Ovary (tissue), 10 donors: ENCODE measurements at places on chromosomes 11 and 22. TPM values are rescaled to one million over a fixed set of nuclear protein-coding genes. Genes with fewer than 3 reads are reported as not detected.

Gene GGTLC3
- not detected for total RNA-seq

- H3K27ac ChIP-seq, result no peak overlapping the region
- no peak overlapping the region for H3K4me3 ChIP-seq
- H3K27me3 ChIP-seq, result no peaks in the 10 kb centered on the region
- no peaks in the 10 kb centered on the region for H3K36me3 ChIP-seq
- H3K4me1 ChIP-seq, result peaks cover 2% of the 10 kb centered on the region
- DNase-seq, result no peak
Measured at GRCh38 chr11:95222817-95223216, 8.2 kb downstream of the SESN3 start.

DNA sequence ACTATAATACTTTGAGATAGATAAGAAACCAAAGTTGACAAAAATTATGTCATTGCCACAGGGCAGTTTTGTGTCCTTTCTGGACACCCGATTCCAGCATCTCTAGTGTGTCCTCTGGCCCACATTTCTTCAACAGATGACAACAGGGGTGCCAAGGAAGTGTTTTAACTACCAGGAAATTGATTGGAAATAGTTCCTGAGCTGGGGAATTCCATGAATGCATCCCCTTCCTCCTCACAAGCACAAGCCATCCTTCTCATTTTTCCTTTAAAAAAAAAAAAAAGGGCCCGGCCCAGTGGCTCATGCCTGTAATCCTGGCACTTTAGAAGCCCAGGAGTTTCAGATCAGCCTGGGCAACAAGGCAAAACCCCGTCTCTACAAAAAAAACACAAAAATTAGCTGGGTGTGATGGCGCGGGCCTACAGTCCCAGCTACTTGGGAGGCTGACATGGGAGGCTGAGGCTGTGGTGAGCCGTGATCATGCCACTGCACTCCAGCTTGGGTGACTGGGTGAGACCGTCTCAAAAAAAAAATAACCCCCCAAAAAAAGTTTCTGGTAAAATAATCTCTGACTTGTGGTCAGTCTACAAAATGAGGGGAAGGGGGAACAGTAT is 797 bp upstream of the B3GAT3 start:
- peaks cover 1% of the 10 kb centered on the region for H3K4me1 ChIP-seq
- no peaks in the 10 kb centered on the region for H3K27me3 ChIP-seq
- H3K4me3 ChIP-seq, result peak overlapping the region; percentile 76
- H3K36me3 ChIP-seq, result no peaks in the 10 kb centered on the region
- DNase-seq, result no peak

- H3K27me3 ChIP-seq, result no peaks in the 10 kb centered on the region
- H3K4me3 ChIP-seq, result no peak overlapping the region
- peaks cover 3% of the 10 kb centered on the region for H3K4me1 ChIP-seq
- DNase-seq, result no peak
- no peak overlapping the region for H3K27ac ChIP-seq
Measured at GRCh38 chr11:73466643-73467042, 90.4 kb downstream of the RELT start.

Gene UPK3A
- not detected for total RNA-seq

GRCh38 chr11:88886796-88887195 is 179.0 kb downstream of the GRM5 start:
- H3K36me3 ChIP-seq, result no peaks in the 10 kb centered on the region
- no peaks in the 10 kb centered on the region for H3K4me1 ChIP-seq
- no peak for DNase-seq
- no peak overlapping the region for H3K27ac ChIP-seq

DNA sequence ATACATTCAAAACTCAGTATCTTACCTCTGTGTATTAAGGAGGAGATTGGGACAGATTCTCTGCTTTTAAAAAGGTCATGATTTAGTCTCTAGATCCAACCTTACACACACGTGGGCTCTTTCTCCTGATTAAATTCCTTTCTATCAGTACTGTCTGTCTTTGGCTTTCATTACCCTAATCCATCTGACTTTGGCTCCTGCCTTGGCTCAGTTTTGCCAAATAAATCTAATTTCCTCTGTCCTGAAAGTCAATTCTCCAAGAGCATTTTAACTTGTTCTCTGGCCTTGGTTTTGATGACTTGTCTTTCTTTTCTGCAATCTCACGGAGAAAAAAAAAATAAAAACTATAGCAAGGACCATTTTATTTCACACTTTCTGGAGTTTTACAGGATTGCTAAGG is 176.6 kb upstream of the PDGFD start:
- no peaks in the 10 kb centered on the region for H3K27me3 ChIP-seq
- H3K4me3 ChIP-seq, result no peak overlapping the region
- H3K4me1 ChIP-seq, result no peaks in the 10 kb centered on the region
- no peak for DNase-seq
- no peaks in the 10 kb centered on the region for H3K36me3 ChIP-seq
- no peak overlapping the region for H3K27ac ChIP-seq

Gene INS
- 0.89 TPM for total RNA-seq

GRCh38 chr11:1877211-1878136 is 14.2 kb downstream of the PRR33 start:
- no peaks in the 10 kb centered on the region for H3K27me3 ChIP-seq
- H3K4me1 ChIP-seq, result peaks cover 2% of the 10 kb centered on the region
- no peaks in the 10 kb centered on the region for H3K36me3 ChIP-seq
- DNase-seq, result peak; percentile 66

- no peaks in the 10 kb centered on the region for H3K27me3 ChIP-seq
- H3K27ac ChIP-seq, result no peak overlapping the region
- no peaks in the 10 kb centered on the region for H3K36me3 ChIP-seq
- no peak for DNase-seq
- peaks cover 2% of the 10 kb centered on the region for H3K4me1 ChIP-seq
Measured at GRCh38 chr11:32414925-32415324, 20.4 kb downstream of the WT1 start.

- DNase-seq, result no peak
- no peaks in the 10 kb centered on the region for H3K36me3 ChIP-seq
- peak overlapping the region; percentile 56 for H3K4me3 ChIP-seq
- no peaks in the 10 kb centered on the region for H3K27me3 ChIP-seq
Measured at GRCh38 chr11:17014833-17015626, 816 bp upstream of the PLEKHA7 start.

Gene HDHD5
- 25.3 TPM for total RNA-seq

Gene OR51T1
- total RNA-seq, result not detected

- no peak for DNase-seq
- no peaks in the 10 kb centered on the region for H3K36me3 ChIP-seq
- no peaks in the 10 kb centered on the region for H3K27me3 ChIP-seq
- no peaks in the 10 kb centered on the region for H3K4me1 ChIP-seq
- no peak overlapping the region for H3K27ac ChIP-seq
- no peak overlapping the region for H3K4me3 ChIP-seq
Measured at GRCh38 chr22:47209547-47210023, 447.1 kb downstream of the TBC1D22A start.

Gene ASCC2
- total RNA-seq, result 55.6 TPM

Gene TPBGL
- total RNA-seq, result 0.36 TPM

Gene OR2AG2
- 0.05 TPM for total RNA-seq

DNA sequence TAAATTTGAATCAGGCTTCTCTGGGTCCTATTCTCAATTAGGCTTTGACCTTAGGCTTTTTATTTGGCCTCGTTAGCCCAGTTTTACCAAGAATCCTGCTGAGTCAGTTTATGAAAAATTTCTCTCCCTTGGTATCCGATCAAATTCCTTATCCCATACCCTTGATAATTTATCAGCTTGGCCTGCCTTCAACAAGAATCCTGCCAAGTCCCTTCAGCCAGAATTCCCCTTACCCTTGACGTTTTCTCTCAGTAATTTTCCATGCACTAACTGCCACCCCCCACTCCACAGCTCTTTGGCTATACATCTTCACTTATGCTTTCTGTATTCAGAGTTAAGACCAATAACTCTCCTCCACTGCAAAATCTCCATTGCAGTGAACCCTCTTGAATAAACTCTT is 811.0 kb upstream of the CCDC90B start:
- no peaks in the 10 kb centered on the region for H3K4me1 ChIP-seq
- H3K4me3 ChIP-seq, result no peak overlapping the region
- DNase-seq, result no peak
- H3K27me3 ChIP-seq, result no peaks in the 10 kb centered on the region
- H3K36me3 ChIP-seq, result no peaks in the 10 kb centered on the region
